ENCODE measurements at places on chromosomes 7 and 10.

DNA sequence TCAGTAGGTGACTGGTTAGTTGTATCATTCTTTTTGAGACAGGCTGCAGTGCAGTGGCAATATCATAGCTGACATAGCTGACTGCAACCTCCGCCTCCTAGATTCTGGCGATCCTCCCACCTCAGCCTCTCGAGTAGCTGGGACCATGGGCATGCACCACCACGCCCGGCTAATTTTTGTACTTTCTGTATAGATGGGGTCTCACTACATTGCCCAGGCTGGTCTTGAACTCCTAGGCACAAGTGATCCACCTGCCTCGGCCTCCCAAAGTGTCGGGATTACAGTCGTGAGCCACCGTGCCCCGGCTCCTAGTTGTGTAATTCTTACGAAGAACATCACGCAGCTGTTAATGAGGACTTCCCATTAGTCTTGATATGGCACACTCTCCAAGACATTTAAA lies 123.4 kb upstream of the VKORC1L1 start:
- no peak for DNase-seq

GRCh38 chr10:5625992-5626777 lies 40.2 kb downstream of the ASB13 start:
- no peak for DNase-seq

- DNase-seq = no peak
Observed at GRCh38 chr7:40279991-40280390, 145.2 kb downstream of the SUGCT start.

DNA sequence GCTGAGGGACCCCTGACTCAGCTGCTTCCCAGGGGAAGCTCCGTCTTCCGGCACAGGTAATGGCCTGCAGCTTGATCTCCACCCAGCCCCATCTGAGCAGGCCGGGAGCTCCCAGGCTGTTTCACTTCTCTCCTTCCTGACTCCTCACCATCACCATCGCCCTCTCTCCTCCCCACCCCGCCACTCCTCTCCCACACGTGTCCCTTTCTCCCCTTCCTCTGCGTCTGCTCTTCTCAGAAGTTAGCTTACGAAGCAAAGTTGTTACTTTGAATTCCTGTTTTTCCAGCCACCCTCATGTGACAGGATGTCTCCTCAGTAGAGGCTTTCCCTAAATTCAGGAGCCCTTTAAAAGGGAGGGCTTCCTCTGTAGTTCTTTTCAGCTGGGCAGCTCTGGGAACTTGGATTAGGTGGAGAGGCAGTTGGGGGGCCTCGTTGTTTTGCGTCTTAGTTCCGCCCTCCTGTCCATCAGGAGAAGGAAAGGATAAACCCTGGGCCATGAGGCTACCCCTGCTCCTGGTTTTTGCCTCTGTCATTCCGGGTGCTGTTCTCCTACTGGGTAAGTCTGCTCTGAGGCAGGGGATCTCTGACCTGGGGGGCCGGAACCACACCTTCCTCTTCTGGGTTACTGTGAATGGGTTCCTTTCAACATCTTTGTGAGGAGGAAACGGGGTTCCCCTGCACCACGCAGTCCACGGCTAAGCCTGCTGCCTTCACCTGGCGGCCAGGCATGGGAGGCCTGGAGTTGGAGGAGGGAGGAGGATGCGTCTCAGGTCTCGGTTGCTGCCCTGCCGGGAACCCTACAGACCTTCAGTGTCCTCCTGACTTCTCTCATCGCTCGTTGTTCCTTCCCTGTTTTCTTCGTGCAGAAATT lies at the start of gene MRC1:
TSS of gene MRC1 (plus strand) at position 378 of the 871 bp plus-strand sequence. CDS start at position 496, 118 bp downstream.
- no peak for DNase-seq

DNA sequence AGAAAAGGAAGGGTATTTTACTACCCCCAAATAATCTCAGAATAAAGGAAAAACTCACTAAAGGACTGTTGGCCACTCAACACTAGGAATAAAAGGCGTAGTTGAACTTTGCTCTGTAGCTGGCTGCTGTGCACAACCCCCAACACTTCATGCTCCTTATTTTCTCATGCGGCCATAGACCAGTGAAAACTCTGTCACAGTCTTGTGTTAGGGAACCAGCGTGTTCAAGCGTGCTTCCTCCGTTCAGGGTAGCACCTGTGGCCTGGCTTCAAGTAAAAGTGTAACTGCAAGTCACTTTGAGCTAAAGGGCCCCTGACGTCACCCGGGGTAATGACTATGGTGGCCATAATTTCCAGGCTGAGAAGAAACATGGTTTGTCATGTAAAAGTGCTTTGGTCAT lies 27.0 kb downstream of the BLNK start:
- DNase-seq = no peak

DNA sequence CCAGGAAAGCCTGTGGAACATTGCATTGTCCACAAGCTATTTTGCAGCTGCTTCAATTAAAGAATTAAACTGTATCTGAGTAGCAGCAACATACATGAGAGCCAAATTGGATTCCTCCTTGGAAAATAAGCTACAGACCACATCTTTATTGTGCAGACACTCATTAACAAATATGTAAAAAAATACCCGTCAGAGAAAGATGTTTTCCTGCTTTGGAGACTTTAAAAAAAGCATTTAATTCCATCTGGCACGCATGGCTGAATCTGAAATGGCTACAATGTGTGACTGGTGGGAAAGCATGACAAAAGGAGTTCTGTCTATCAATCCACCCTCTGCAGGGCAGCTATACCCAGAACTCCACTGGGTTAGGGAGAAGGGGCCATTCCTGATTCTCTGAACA lies 73.1 kb upstream of the HPS1 start:
- no peak for DNase-seq

GRCh38 chr10:17883621-17884020 lies 68.1 kb upstream of the SLC39A12 start:
- no peak for DNase-seq

- no peak for DNase-seq
Observed at GRCh38 chr10:76991621-76992020, 646.0 kb downstream of the KCNMA1 start.

DNA sequence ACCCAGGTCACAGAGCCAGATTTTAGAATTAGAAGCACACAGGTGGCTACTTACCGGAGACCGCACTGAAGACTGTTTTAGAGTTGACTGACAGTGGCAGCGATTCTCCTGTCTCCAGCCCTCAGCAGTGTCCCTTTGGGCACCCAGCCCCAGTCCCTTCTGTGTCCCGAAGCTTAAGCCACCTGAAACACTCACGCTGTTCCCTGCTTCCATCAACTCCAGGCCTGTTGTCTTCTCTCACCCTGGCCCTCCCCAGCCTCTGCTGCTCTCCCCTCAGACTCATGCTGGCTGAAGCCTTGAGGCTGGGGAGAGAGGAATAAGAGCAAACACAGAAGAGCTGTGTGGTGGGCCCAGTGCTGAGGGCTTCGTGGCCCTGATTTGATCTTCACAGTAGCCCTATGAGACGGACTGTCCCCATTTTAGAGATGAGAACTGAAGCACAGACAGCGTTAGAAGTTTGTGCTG lies 10.6 kb downstream of the SAP25 start:
- DNase-seq = no peak

DNA sequence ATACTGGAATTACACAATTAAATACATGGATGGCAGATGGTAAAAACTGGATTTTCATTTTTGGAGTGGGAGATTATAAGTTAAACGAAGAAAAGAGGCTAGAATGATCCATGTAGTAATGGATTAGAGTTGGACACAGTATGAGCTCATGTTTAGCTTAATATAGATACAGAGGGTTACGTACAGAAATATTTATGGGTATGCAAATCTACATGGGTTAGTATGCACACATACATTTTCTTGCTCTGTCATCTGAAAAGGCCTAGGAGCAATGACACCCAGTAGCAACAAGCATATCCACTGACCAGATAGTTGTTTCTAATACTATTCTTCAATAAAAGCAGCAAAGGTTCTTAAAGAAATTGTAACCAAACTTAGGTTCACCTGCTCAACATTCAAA lies 366.4 kb downstream of the SEMA3D start:
- DNase-seq = no peak

GRCh38 chr10:33150889-33151288 lies 183.6 kb downstream of the NRP1 start:
- DNase-seq = no peak

DNA sequence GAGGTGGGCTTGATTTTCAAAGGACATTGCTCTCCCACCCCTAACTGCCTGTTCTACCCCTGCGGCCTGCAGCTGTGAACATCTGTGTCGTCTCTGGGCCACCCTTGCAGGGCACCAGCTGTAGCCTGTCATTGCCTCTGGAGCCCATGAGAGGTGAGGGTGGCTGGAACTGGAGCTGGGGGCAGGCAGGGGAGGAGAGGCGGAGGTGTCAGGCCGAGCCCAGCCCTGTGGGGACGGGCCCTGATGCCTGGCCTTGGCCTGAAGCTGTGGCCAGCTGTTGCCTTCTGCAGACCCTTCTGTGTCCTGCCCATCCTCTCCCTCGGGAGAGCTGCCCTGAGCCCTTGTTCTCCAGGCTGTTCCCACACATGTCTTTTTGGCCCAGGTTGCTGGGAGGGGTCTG lies 44.5 kb downstream of the PALD1 start:
- DNase-seq = no peak

GRCh38 chr10:112653215-112653614 lies 206.2 kb downstream of the VTI1A start:
- DNase-seq = no peak

GRCh38 chr7:143002898-143003297 lies 24.0 kb downstream of the OR9A2 start:
- DNase-seq = no peak

DNA sequence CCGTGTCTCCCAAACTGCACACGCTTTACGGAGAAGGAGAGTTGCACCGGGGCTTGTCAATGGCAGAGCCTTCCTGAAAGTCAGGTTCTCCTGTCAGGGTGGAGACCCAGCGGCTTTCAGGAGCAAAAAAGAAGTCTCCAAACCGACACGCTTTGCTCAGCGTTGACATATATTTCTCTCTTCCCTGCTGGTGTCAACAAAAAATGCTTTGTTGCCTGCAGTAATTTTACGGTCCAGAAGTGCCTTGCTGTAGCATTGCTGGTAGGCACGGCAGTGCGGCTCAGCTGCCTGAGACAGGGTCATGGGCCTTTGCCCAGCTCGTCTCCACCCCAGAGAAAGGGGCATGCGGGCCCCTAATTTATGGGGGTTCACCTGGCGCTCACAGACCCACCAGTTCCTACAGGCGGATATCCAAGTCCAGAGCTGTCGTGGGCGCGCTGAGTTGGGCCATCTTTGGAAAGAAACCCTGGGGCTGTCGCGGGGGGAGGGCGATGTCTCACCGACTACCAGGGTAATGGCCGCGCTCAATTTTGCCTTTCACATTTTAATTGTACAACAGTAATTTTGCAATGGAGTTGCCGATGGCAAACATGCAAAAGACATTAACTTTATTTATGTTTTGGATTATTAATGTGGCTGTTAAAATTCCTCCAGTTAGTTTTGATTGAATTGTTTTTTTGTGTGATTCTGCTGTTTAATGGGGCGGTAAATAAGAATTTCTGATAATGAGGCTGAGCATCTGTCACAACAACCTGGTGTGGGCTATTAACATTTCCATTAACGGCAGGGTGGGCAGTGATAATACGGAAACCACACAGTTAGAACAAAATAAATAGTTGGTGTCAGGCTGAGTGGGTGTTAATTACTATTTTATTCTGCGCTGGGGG lies 478.2 kb upstream of the FOXK1 start:
- DNase-seq = no peak

- no peak for DNase-seq
Observed at GRCh38 chr10:48444861-48445841, 138.7 kb downstream of the MAPK8 start.

GRCh38 chr10:103759100-103759781 lies 96.1 kb downstream of the SH3PXD2A start:
- DNase-seq = no peak

DNA sequence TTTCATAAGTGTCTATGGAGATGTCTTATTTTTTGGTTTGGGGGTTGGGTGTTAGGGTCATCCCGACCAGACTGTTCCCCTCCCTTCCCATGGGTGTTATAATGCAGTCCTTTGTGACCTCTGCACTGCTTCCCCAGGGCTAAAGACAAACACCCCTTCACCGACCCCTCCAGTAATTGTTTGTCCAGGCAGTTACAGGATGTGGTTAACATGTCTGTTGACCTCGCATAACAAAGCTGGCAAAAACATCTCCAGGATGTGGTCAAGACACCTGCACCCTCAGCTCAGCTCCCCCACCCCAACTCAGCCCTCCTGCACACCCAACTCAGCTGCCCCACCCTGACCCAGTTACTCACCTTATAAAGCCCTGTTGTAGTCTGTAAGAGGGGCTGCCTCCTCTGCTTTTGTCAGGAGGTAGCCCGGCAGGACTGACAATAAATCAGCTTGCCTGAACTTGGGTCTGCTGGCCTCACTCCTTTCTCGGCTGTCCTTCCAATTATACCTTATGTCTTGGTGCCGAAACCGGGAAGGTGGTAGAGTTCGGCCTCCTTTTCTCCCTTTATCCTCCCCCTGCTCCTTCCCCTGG lies 102.2 kb downstream of the ZNF92 start:
- DNase-seq = peak; percentile 5

DNA sequence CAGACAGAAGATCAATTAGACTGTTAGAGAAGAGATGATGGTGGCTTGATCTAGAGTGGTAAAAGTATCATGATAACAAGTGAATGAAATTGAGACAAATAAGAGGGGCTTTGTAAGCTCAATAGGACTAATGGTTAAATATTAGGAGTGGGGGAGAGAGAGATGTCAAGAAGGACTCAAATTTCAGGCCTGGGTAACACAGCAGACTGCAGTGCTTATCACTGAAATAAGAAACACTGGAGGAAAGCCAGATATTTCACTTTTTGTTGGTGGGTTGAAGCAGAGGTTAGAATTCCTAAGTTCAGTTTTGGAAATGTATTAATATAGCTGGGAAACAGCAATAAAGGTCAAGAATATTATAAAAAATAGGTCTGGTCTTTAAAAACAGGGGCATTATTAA lies 74.6 kb downstream of the ORC5 start:
- DNase-seq = no peak

GRCh38 chr7:93828260-93828659 lies 62.3 kb downstream of the TFPI2 start:
- no peak for DNase-seq

GRCh38 chr10:24722676-24723385 lies 856 bp downstream of the ARHGAP21 start:
- no peak for DNase-seq

- DNase-seq = no peak
Observed at GRCh38 chr7:4014346-4015050, 667.6 kb upstream of the FOXK1 start.

GRCh38 chr7:13016592-13017332 lies 329.3 kb downstream of the ARL4A start:
- DNase-seq = no peak

GRCh38 chr10:130110246-130111112 lies at the start of gene C10orf143:
Gene C10orf143 (minus strand): TSS chr10:130110830. CDS start chr10:130110772, 58 bp downstream.
- peak; percentile 97 for DNase-seq

GRCh38 chr7:584122-584465 lies 64.4 kb upstream of the PDGFA start:
- peak; percentile 69 for DNase-seq

- no peak for DNase-seq
Observed at GRCh38 chr7:27116962-27117886, 13.3 kb downstream of the HOXA4 start.

DNA sequence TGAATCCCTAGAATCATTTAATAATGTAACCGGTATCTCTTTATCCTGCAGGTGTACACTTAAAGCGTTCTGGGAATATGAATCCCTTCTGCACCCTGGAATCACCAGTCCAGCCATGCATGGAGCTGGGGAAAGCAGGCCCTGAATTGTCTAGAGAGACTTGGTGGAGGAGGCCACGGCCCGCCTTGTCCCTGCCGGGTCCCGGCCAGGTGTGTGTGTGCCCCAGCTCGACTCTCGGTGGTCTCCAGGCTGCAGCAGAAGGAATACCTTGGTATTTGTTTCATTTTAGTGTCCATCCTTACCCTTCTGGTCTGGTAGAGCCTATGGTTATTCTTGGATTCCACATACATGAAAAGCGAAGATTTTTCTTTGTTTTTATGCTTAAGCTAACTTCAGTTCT lies 58.1 kb downstream of the PRPF18 start:
- no peak for DNase-seq

- no peak for DNase-seq
Observed at GRCh38 chr7:51316262-51316665, 345 bp downstream of the COBL start.

Measured in stimulated activated CD8-positive, alpha-beta memory T cell treated with anti-CD3 and anti-CD28 coated beads, Interleukin-2, amount 100 ng/mL, for 1 hour (primary cell).